ENCODE measurements at places on chromosomes 7 and 10.
A peak's percentile ranks its signal among the peaks of the same experiment; 100 is the strongest.

- DNase-seq: no peak
Measured at GRCh38 chr7:128947854-128948253, 10.1 kb downstream of the IRF5 start.

DNA sequence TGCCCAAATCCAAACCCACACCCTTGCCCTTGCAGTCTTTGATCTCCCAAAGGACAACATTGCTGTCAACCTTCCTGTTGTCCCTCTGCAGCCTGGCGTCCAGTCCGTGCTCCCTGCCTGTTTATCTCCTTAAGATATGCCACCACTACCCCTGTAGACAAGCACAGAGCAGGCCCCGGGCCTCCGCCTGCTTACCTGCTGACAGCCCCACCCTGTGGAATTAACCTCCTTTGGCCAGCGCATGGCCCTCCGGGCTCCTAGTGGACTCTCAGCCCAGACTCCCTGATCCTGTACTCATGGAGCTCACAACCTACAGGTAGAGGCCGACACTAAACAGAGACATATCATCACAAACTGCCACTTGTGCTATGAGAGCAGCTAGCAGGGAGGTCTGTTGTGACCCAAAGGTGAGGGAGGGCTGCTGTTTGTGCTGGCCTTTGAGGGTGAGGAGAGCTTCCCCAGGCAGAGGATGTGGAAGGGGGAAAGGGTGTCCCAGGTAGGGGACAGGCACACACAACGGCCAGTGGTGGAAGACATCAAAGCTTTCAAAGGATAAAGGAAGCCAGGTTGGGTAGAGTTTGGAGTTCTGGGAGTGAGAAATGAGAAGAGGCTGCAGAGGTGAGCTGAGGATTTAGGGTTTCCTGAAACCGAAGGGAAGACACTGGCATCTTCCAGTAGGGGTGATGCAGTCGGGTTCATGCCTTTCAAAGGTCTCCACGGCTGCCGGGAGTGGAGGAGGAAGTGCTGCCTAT lies 174.5 kb upstream of the ZMIZ1 start:
- no peak for DNase-seq

DNA sequence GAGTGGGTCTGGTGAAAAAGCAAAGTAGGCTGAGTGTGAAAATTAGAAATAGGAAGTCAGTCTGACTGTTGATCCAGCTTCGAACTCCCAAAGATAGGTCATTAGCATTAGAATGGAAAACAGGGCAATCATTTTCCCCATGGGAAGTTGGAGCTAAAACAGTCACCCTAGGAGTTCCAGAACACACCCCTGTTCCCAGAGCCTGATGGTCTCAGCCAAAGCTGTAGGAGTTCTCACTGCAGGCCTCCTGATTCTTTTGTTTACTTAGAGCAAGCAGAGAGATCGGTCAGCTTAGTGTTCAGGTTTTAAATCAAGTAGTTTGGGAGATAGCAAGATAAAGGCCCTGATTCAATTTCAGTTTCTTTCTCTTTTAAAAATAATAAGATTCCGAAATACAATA lies 28.8 kb upstream of the JCAD start:
- no peak for DNase-seq

- no peak for DNase-seq
Measured at GRCh38 chr7:50783303-50783702, 607 bp upstream of the GRB10 start.

GRCh38 chr10:48343921-48344598 lies 37.6 kb downstream of the MAPK8 start:
- DNase-seq: no peak

- no peak for DNase-seq
Measured at GRCh38 chr10:96390460-96390864, 31.7 kb upstream of the OPALIN start.

DNA sequence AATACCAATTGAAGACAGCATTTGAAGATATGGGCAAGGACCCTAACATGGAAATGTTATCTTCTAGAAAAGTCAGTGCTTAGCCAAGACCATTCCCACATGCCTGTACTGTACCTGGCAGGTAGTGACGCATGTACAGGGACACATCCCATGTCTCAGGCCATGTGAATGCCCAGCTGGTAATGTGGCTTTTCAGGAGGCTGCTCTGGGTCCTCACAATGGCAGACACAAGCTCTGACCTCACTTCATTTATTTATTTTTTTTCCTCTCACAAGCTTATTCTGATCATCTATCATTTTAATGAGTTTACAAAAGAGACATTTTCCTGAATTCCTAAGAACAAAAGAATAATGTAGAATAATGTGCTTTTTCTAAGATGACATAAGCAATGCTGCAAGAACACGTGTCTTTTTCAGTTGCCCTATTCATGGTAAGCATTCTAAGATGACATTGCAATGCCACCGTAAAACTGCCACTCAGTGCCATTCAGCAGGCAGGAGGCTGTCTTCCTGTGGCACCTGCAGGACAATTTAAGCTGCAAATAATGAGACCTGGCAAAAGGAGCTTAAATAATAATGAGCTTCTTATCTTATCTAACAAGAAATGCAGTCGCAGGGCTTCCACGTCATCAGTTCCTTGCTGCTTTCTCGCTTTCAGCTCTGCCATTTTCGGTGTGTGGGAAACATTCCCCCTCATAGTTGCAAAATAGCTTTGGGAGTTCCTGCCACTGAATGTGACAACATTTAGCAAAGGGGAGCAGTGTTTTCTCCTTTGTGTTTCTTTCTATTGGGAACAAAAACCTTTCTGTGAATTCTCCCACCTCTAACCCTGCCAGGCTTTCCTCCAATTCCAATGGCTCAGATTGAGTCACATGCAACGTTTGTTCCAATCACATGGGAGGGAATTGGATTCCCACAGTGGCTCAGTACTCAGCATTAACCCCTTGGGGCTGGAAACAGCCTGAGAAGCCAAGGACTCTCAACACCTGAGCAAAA lies 113.0 kb downstream of the SEC23IP start:
- no peak for DNase-seq

GRCh38 chr10:51620131-51620530 lies 79.3 kb downstream of the CSTF2T start:
- no peak for DNase-seq

DNA sequence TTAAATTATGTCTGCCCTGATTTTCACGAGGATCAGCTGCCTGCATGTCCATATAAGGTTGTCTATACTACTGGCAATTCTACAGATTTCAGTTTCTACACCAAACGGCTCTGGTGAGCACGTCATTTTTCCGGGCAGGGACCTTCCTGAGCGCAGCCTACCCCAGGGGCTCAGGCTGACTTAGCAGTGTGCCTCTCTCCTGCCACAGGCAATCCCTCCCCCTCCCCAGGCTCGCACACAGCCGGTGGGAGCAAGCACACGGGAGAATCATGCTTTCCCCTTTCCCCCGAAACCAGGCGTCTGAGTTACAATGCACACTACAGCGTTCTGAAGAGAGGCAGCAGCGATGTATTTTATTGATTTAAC lies 1.7 kb downstream of the KLF6 start:
- no peak for DNase-seq

DNA sequence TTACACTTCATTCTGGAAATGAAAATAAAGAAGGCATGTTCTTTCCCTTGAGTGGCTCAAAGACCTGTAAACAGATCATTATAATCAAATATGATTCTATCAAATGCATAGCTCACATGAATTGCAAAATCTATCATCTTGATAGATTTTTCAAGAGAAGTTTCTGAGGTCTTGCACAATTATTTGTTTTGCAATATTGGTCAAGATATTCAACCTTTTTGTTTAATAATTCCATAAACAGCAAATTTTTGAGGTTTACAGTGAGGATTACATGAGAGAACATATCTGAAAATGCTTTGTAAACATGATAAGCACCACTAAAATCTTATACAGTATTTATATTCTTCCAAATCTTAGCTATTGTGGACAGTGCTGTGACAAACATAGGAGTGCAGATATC lies 160.8 kb downstream of the HDAC9 start:
- no peak for DNase-seq

GRCh38 chr7:147079083-147079482 lies 962.5 kb downstream of the CNTNAP2 start:
- DNase-seq: no peak

GRCh38 chr7:564176-564865 lies 44.7 kb upstream of the PDGFA start:
- DNase-seq: no peak

- no peak for DNase-seq
Measured at GRCh38 chr10:130358981-130359650, 222.9 kb downstream of the GLRX3 start.

GRCh38 chr10:12417331-12417730 lies 68.0 kb downstream of the CAMK1D start:
- no peak for DNase-seq

- DNase-seq: no peak
Measured at GRCh38 chr7:42338916-42339540, 102.0 kb upstream of the GLI3 start.

DNA sequence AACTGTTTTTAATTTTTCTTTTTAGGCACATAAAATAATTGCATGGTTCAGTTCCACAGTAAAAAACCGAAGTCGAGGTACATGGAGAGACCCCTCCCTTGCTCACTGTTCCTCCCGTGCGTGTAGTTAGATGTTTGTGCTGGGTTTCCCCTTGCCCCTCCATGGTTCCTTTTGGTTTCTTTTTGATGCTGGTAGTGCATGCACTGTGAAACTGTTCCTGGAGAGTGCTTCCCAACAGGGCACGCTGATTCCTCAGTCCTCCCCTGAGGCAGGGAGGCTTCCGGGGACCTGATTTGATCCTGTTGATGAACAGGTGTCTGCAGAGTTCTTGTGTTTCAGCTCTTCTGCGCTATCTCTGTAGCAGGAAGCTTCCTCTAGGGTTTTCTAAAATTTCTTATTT lies 69.5 kb downstream of the ADCY1 start:
- DNase-seq: no peak

GRCh38 chr7:99141841-99142726 lies 1.8 kb downstream of the SMURF1 start:
- DNase-seq: peak; percentile 16

GRCh38 chr7:77327067-77327931 lies 88.8 kb downstream of the GSAP start:
- DNase-seq: no peak

GRCh38 chr7:130878785-130879184 lies 144.8 kb upstream of the KLF14 start:
- no peak for DNase-seq

- no peak for DNase-seq
Measured at GRCh38 chr7:157981778-157982177, 605.8 kb downstream of the PTPRN2 start.

DNA sequence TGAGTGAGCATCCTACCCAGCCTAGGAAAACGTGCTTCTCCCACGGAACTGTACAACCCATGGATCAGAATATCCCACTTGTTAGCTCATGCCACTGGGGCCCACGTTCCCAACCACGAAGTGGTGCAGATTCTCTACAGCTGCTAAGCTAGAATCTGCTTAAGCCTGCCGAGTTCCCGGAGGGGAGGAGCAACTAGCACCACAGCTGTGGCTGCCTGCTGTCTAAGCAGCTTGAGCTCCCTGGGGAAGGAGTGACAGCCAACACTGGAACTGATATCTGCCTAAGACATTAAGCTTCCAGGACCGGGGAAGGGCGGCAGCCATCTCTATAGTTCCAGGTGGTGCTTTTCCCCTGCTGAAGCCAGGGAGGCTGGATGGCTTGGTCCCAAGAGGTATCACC lies 334.7 kb upstream of the CHRM2 start:
- no peak for DNase-seq

- DNase-seq: no peak
Measured at GRCh38 chr10:131781791-131782190, 119.0 kb upstream of the PPP2R2D start.

GRCh38 chr7:28677668-28678067 lies 265.4 kb downstream of the CREB5 start:
- DNase-seq: no peak

GRCh38 chr10:19706904-19707303 lies 109.3 kb upstream of the PLXDC2 start:
- no peak for DNase-seq

DNA sequence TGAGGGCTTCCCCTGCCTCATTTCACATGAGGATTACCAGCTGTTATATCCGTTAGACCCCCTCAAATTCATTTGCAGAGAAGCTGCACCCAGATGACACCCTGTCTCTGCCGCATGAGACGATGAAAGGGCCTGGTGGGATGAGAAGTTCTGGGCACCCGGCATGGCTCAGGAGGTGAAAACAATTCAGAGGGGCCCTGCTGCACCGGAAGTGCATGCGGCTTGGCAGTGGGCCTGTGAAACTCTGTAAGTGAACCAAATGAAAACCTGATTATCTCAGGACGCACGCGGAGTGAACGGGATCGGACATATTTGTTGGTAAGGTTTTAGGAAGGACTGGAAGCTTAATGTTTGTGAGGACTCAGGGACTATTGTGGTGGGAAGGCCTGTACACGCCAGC lies 511.2 kb downstream of the TCERG1L start:
- no peak for DNase-seq

DNA sequence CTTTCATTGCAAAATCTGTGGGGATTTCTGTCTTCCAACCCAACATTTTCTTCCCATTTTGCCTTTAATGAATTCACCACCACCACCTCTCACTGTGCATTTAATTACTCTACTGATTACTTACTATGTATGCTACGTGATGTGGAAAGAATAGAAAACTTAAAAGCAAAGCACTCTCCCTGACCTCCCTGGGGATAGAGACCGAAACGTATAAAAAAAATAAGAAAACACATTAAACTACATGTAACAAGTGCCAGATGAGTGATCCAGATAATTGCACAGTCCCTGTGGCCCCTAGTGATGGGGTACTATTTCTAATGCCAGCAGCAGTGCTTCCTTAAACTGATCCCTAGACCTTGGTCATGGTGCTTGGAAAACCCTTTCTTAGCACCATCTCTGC lies 478.4 kb downstream of the NRG3 start:
- no peak for DNase-seq
